Activated CD4-positive, CD25-positive, alpha-beta regulatory T cell treated with anti-CD3 and anti-CD28 coated beads, Interleukin-2, amount 50 U/mL, for 72 hours (primary cell): ENCODE measurements at places on chromosomes 5 and 9.

GRCh38 chr5:41772056-41772455, 98.2 kb downstream of the OXCT1 start:
- no peak for DNase-seq

DNA sequence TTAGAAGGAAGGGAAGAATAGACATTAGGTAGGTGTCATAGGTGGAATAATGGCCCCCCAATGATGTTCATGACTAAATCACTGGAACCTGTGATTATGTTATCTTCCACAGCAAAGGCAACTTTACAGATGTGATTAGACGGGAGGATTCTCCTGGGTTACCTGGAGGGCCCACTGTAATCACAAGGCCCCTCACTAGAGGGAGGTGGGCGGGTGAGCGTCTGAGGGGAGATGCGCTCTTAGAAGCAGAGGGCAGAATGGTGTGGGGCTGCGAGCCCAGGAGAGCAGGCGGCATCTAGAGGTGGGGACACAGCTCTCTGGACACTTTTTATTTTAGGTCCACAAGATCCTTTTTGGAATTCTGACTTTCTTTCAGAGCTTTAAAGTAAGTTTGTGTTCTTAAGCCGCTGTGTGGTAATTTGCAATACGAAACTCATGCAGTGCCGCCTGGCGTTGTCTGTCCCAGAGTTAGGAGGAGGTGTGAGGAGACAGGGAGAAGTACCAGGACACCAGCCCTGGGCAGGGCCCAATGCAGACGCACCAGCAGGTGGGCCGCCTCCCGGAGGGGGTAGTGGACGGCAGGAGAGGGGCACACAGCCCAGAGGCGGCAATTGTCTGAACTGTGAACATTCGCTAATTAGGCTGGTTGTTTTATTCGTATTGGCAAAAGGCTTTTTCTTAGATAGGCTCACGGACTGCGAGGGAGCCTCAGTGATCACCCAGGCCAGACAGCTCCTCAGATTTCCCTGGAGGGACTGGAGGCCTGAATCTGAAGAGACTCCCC, 51.1 kb upstream of the FANCC start:
- no peak for DNase-seq

DNA sequence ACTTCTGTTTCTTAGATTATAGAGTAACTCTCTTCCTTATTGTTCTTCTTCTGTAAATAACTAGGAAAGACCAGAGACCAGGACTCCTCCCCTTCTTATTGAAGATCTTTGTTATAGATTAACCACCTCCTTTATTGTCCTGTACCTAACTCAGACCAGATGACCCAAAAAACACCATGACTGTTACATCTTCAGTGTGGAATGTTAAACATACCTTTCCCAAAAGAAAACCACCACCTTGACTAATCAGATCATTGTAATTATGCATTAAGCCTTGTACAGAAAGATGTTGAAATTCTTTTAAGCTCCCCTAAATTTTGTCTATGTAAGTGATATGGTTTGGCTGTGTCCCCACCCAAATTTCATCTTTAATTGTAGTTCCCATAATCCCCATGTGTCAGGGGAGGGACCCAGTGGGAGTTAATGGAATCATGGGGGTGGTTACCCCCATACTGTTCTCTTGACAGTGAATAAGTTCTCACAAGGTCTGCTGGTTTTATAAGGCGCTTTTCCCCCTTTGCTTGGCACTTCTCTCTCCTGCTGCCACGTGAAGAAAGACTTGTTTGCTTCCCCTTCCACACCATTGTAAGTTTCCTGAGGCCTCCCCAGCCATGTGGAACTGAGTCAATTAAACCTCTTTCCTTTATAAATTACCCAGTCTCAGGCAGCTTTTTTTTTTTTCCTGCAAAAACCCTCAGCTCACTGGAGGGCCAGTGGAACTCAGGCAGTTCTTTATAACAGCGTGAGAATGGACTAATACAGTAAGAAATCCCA, 26.3 kb downstream of the ARSB start:
- DNase-seq = no peak

GRCh38 chr5:73369278-73369677, 79.3 kb downstream of the FOXD1 start:
- no peak for DNase-seq

DNA sequence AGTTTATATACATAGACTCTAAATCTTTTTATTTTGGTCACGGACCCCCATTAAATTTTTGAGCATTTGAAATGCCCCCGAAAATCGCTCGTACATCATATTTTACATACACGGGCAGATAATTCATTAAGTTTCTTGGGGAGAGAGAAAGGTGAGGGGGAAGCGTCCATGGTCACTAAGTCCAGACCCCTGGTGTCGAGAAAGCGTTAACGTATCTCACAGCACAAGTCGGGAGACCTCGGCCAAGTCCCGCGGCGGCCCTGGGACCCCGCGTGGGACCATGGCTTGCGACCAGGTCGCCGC, 794 bp downstream of the PTBP3 start:
- no peak for DNase-seq

DNA sequence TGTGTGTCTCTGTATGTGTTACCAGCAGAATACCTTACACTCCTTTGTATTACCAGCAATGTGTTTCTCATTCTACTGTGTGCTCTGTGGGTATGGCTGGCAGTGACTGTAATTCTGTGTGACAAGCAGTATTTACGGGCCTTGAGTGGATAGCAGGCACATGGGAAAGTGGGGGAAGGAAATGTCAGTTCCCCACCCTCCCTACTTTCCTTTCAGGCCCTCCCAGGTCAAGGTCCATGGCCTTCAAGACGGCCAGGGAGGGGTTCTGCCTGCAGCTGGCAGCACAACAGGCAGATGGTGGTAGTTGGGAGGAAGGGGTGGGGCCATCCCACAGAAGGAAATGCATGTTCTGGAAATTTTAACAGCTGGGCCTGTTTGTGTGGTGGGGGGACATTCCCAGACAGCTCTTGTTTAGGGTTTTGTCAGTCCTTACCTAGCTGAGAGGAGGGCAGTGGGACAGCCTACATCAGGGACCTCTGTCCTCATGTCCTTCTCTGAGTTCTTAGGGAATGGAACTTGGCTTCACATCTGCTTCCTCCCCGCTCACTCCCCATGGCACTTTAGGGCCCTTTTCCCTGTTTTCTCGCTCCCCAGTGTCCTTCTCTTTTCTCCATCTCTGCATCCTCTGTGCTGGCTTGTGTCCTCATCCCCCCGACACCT, 14.6 kb upstream of the TNIP1 start:
- no peak for DNase-seq

GRCh38 chr9:5500441-5501235, 9.7 kb upstream of the PDCD1LG2 start:
- no peak for DNase-seq

DNA sequence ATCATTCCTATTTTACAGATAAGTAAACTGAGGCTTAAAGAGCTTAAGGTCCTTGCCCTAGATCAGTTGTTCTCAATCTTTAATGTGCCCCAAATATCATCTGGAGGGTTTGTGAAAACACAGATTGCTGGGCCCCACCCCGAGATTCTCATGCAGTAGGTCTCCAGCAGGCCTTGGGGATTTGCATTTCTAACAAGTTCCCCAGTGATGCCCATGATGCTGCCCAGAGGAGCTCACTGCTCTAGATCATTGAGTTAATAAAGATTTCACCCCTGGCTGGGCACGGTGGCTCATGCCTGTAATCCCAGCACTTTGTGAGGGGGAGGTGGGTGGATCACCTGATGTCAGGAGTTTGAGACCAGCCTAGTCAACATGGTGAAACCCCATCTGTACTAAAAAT, 42.8 kb upstream of the RAD23B start:
- DNase-seq = no peak

GRCh38 chr5:7478459-7478858, 82.5 kb downstream of the ADCY2 start:
- no peak for DNase-seq

DNA sequence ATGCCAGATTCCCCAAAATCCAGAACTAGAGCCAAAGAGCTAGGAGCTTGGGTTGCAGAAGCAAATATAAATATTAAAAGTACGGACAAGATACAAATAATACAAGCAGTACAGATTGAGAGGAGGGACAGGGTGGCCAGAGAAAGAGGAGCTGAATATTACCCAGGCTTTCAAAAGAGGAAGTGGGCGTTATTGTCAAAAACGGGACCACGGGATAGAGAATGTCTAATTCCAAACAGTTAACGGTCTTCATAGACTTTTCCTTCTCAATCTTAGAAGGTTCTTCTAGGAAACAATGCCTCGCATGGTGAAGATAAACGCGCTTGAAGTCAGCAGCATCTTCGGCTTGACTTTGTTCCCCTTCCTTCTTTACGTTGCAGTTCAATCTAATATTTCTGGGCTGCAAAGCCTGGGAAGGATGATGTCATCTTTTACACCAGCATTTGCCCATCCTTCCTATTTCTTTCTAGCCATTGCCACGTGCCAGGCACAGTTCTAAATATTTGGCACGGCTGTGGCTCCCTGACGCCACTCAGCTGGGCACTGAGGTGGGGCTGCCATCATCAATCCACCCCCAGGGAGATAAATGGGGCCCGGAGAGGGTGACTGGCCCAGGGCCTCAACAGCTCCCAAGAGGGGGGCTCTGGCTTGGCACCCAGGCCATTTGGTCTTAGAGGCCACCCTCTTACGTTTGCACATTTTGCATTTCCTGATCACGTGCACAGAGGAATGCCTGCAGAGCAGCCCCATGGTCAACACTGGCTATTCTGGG, 16.3 kb upstream of the OLFM1 start:
- no peak for DNase-seq

DNA sequence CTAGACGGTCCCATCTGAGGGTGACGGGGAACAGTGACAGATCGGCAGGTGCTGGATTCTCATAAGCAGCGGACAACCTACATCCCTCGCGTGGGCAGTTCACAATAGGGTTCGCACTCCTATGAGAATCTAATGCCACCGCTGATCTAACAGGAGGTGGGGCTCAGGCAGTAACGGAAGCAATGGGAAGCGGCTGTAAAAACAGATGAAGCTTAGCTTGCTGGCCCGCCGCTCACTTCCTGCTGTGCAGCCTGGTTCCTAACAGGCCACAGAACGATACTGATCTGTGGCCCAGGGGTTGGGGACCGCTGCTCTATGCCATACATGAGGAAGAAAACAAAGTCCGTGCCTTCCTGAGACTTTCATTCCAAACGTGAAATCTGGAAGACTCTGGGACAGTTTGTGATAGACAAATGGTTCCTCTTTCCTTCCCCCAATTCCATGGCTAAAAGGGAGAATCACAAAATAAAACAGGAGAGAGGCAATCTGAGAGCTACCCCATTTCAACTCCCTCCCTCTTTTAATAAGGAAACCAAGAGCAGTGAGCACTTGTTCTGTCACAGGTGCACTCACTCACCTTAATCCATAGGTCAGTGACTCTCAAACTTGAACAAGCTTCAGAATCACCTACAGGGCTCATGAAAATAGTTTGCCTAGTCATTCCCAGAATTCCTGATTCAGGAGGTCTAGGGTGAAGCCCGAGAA, 12.1 kb downstream of the PDCL start:
- peak; percentile 34 for DNase-seq

DNA sequence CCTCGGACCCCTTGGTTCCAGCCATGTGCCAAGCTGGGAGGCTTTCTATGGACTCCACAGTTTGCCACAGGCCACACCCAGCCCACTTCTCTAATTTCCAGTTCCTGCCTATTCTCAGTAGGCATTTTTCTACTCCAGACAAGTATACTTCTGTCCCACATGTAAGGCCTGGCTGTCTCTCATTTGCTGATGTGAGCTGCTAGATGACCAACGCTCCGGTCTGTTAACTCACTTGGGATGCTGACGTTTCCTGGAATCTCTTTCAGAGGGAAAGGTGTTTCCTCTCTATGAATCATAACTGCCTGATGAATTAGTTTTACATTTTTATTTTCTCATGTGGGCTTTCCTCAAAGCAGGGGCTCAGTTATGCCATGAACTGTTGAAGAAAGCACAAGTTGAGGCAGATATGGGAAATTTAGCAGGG, 36.3 kb downstream of the ERGIC1 start:
- no peak for DNase-seq

GRCh38 chr9:29282121-29282520, 1708.8 kb upstream of the C9orf72 start:
- DNase-seq = no peak

DNA sequence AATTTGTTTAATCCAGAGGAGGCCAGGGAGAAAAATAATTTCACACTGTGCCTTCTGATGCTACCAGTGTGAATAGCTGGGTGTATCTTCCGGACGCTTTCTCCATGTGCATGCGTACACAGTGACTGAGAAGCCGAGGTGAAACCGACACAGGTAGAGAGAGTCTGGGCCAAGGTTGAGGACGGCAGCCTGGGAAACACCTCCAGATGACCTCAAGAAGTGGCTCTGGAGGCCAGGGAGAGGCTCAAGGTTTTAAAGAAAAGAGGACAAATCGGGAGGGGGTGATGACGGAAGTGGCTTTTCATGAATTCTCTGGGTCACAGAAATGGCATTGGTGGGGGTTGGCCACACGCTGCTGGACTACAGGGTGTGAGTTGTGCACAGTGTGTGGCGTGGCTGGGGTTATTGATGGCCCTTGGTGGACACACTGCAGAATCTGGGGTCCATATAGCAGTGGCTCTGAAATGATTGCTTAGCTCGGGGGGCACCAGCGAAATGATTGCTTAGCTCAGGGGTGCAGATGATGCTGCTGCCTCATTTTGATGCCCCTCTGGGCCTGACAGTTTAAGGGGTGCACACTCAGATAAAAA, 34.1 kb upstream of the LRRC14B start:
- DNase-seq = no peak

DNA sequence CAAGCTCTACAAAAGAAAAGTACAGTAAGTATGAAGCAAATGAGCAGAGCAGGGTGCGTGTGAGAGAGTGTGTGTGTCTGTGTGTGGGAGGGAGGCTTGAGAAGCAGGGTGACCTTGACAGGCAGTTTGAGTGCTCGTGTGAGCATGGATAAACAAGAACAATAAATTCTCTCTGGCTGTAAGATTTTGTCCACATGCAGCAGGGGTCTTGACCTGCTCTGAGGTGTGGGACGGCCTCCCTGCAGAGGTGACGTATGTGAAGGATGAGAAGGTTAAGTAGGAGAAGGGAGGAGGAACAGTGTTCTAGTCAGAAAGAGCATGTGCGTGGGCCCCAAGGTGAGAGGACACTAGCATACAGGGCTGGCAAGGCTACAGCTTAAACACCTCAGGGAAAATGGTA, 49.0 kb downstream of the SPTLC1 start:
- no peak for DNase-seq

- DNase-seq = no peak
Measured at GRCh38 chr5:132915681-132916080, 42.2 kb downstream of the LEAP2 start.

- DNase-seq = no peak
Measured at GRCh38 chr5:50749181-50749580, 82.7 kb downstream of the PARP8 start.

DNA sequence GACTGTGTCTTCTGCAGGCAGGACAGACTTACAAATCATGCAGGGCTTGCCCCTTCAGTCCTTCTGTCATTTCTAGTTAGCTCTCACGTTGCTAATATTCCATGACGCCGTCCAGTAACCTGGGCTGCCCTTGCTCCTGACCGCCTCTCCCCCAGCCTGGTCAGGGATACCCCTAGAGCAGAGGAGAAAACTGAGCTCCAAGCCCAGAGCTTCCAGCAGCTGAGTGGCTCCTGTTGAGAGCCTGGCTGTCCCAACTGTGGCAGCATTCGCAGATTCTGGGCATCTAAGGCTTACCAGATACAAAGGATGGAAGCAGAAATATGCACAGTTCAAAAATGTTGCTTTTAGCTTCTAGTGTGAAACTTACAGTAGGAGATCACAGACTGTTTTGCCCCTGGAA, 185.2 kb downstream of the CD180 start:
- no peak for DNase-seq
